ENCODE measurements at places on chromosomes 12 and 14.

DNA sequence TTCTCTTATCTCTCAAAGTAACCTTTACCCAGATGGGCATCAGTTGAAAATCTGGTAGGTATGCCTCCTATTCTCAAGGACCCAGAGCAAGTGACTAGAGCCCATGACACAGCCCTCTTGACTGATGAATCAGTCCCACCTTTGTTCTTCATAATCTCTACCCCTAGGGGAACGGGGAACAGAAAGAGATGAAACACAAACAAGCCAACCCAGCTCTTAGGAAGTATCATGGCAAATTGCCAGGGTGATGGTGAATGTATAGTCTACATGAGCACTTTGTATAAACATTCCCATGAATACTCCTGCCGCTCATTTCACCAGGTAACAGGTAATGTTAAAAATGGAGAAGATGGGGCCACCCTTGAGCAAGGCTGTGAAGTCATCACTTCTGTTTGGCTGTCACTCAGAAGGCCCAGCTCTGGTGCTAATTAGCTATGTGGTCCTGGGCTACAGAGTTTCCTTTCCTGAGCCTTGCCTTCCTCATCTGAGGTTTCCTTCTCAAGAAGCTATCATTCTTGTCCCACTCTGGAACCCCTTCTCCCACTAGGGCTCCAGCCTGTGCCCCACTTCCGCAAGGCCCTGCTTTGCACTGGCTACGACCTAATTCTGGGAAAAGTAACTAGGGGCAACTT is 161.7 kb downstream of the ANO2 start:
- DNase-seq = no peak

- no peak for DNase-seq
Measured at GRCh38 chr14:105838591-105839424, 312.4 kb downstream of the TMEM121 start.

DNA sequence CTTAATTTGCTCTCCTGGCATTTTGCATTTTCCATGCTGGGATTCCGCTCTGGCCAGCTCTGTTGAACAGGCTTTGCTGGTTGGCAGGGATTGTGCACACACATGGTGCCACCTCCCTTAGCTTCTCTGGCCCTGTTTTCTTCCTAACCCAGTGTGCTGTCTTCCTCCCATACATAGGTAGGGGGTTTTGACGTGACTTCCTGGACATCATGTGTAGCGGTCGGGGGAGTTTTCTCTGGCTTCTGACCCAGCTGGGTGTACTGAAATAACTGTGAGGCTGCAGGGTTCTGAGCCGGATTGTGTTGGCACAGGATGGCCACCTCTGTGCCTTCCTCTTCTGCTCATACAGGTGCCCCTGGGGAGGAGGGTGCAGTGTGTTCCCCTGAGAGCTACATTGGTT is 25.7 kb downstream of the C14orf132 start:
- no peak for DNase-seq

GRCh38 chr12:47360771-47361388 is 281.1 kb upstream of the AMIGO2 start:
- no peak for DNase-seq

GRCh38 chr14:96274543-96274942 is 18.5 kb downstream of the BDKRB1 start:
- DNase-seq = no peak

GRCh38 chr12:121611306-121611705 is 15.0 kb upstream of the ORAI1 start:
- no peak for DNase-seq

DNA sequence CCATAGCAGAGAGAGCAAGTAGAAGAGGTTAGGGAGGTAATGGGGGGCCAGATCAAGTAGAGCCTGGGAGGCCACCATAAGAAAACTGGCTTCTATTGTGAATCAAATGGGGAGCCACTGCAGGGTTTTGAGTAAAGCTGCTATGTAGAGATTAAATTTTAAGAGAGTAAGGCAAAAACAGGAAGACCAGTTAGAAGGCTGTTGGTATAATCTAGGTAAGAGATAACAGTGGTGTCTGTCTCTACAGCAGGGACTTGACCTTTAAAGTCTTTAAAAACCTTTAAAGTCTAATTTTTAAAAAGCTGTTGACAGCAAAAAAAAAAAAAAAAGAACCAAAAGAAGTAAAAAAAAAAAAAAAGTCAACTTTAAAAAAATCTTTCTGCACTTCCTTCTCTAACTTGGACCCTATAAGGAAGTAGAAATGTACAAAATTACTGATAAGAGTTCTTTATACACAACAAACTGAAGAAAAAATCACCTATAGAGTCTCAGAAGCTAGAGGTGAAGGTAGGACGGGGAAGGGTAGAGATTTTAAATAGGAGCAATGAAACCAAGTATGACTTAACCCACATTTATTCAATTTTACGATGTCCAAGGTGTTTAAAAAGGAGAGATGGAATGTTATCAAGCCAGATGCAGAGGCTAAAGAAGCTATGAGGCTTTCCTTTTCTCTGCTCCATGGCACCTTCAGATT is 26.1 kb downstream of the SGPP1 start:
- no peak for DNase-seq

- DNase-seq = no peak
Measured at GRCh38 chr12:93060666-93061472, 131.8 kb upstream of the EEA1 start.

DNA sequence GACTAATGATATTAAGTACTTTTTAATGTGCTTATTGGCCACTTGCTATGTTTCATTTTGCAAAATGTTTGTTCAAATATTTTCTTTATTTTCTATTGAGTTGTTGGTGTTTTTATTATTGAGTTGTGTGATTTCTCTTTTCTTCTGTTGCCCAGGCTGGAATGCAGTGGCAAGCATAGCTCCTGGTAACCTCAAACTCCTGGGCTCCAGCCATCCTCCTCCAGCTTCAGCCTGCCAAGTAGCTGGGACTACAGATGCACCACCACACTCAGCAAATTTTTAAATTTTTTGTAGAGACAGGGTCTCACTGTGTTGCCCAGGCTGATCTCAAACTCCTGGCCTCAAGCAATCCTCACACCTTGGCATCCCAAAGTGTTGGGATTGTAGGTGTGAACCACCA is 199.2 kb downstream of the NOVA1 start:
- no peak for DNase-seq

GRCh38 chr12:104352106-104352713 is 48.7 kb downstream of the EID3 start:
- DNase-seq = no peak

DNA sequence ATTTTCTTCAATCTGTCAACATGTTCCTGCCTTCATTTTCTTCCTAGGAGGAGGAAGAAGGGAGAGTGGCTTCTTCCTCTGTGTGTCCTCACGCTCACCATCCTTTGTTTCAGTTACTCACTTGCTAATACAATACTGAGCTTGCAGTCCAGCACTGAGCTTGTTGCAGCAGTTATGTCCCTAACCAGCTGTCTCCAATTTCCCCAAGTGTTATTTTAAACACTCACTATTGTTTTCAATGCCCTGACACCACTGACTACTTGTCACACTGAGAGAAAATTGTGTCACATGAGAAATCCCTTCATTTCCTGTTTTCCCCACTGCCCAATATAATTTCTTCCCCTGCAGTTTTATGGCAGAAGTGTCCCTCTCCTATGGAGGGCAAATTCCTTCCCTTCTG is 53.4 kb downstream of the HSD17B6 start:
- DNase-seq = no peak
